ENCODE measurements at places on chromosomes 13 and 19.
A peak's percentile ranks its signal among the peaks of the same experiment; 100 is the strongest.

GRCh38 chr13:99055281-99055680 lies 77.4 kb upstream of the DOCK9 start:
- DNase-seq: no peak

DNA sequence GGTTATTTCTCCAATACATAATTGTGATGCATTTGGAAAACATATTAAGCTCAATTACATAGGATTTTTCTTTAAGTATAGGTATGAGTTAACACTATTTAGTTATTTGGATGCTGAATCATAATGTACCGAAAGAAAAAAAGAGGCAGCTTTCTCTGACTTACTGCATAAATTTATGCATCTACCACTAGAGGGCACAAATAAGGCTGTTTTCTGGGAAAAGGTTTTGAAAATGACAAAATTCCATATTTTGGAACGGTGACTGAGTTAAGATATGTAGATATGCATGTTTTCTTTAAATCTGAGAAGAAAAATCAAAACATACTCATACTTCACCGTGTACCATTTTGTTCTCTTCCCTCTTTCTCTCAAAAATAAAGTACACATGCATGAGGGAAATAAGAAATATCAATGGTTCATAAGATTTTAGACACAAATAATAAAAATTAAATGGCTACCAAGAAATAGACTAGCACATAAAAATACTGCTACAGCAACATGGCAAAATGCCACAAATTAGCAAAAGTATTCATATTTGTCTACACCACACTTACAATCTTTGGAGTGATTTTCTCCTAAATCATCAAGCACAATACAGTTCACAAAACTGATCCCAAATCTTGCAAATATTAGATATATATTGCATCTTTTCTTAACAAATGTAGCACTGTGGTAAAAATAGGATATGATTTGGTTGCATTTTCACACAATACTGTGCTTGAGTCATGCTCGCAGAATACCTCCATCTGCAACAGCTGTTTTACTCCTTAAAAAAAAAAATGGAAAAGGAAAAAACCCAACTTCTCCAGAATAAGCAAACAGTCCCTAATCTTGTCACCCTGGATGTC lies 260.0 kb downstream of the FGF14 start:
- DNase-seq: no peak

GRCh38 chr19:55681131-55682092 lies 6.4 kb downstream of the EPN1 start:
- DNase-seq: no peak

DNA sequence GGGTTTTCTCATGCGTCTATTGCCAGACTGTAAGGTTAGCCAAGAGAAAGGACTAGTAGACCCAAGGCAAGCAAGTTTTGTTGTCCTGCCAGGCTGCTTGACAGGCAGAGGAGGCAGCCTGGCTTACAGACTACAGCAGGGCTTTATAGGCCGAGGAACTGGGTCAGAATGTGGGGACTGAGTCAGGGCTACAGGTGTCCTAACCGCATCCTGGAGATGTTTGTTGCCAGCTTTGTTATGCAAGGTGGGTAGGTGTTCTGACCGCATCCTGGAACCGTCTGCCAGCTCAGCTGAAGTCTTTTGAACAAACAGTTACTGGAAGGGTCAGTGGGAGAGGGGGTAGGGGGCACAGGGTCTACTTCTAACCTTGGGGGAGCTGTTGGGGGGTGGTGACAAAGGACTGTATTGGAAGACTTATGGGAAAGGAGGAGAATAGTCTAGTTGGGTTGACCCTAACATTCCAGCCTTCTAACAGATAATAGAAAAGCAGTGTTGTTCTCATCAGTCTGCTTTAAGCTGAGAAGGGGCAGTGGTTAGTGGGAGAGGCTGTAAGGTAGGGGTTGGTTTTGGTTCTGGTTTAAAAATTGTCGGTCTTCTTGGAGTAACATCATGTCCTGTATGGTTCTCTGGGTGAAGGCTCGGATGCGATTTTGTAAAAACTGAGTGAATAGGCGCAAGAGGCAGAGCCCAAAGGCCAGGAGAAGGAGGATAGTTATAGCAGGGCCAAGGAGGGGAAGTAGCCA lies 913.8 kb upstream of the SLITRK5 start:
- no peak for DNase-seq

DNA sequence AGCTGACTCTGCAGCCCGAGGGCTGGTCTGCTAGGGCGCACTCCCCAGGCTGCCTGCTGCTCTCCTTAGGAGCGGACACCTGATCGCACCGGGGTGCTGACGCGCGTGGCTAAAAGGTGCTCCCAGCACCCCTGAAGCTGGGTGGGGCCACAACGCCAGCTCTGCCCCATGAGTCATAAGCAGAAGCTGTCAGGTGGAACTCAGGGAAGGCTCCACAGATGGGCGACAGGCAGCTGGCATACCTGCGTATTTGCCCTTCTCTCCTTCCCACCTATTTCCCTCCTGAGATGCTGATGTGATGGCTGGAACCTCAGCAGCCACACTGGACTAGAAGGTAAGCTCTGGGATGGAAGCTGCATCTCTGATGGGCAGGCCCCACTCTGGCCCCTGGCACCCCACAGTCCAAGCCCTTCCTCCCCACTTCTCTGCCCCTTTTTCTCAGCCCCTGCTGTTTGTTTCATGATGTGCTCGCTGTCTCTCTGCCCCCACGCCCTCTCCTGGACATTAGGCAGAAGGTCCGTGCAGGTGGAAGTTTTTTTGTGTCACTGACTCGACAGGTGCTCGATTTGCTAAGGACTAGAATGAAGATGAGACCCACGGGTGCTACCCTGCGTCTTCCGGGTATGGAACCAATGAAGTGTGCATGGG lies 30.3 kb upstream of the CACTIN start:
- DNase-seq: no peak

DNA sequence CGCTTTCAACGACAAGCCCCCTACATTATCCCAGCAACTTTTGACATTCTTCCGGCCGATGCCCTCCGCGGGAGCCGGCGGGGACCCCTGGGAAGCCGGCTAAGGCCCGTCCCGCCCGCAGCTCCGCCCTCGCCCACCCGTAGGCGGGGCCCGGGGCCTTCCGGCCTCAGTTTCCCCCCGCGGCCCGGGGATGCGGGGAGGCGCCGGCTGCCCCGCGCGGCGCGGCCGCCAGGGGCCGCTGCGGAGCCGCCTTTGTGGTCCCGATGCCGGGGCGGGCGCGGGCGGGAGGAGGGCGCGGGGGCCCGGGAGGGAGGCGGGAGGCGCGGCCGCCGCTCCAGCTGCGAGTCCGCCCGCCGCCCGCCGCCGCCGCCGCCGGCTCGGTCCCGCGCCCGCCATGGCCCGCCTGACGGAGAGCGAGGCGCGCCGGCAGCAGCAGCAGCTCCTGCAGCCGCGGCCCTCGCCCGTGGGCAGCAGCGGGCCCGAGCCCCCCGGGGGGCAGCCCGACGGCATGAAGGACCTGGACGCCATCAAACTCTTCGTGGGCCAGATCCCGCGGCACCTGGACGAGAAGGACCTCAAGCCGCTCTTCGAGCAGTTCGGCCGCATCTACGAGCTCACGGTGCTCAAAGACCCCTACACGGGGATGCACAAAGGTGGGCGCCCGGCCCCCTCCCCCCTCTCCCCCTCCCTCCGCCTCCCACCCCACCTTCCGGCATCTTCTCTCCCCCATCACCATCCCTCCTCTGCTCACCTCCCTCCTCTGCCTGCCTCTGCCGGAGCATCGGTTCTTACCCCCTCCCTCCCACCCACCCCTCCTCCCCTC lies at the start of gene CELF5:
Gene CELF5, plus strand, starts transcription at position 316 of the 823 bp plus-strand sequence. Its CDS starts 79 bp downstream, at position 395.
- DNase-seq: peak; percentile 73

DNA sequence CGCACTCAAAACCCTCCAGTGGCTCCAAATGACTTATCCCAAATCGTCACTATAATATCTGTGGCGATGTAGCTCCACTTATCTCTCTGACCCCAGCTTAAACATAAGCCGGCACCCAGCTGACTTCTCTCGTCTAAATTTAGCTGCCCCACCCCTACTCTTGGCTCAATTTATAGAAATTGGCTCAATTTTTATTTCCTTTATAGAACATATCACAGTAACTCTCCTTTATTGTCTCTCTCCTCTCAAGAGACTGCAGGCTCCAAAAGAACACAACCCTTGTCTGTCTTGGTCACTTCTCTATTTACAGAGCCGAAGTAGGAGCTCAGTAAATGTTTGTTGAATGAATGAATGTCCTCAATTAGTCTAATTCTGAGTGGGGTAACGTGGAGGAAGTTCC lies 805 bp downstream of the ZNF784 start:
- DNase-seq: no peak

DNA sequence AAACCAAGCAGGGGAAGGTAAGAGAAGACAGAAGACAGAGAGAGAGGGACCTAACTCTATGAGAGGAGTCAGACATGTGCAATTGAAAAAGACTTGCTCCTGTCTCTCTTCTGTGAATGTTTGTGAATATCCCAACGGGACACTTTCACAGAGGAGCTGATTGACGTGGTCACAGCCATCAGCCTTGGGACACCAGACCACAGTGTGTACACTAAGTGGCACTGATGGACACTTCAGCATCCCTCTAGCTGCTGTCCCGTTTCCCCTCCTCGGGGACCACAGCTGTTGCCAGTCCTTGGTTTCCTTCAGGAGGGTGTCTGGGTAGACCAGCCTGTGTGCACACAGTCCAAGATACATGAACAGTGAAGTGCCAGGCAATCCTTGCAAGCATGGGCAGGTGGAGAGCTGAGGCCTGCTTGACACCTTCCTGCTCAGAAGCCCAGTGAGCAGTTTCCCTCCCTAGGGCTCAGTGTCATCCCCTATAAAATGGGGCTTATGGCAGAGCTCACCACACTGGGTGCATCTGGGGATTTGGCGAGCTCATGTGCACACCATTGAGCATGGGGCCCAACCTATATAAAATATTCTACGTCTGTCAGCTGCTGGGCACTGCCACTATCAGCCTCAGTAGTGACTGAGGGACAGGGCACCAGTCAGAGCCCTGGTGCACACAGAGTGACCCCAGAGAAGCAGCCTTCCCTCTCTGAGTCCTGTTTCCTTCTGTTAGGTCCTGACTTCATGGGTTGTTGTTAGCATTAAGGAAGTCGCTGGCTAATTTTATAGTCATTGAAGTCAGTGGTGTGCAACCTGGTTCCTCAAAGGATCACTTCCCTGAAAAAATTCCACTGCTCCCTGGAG lies 4.3 kb upstream of the USF2 start:
- DNase-seq: peak; percentile 46

DNA sequence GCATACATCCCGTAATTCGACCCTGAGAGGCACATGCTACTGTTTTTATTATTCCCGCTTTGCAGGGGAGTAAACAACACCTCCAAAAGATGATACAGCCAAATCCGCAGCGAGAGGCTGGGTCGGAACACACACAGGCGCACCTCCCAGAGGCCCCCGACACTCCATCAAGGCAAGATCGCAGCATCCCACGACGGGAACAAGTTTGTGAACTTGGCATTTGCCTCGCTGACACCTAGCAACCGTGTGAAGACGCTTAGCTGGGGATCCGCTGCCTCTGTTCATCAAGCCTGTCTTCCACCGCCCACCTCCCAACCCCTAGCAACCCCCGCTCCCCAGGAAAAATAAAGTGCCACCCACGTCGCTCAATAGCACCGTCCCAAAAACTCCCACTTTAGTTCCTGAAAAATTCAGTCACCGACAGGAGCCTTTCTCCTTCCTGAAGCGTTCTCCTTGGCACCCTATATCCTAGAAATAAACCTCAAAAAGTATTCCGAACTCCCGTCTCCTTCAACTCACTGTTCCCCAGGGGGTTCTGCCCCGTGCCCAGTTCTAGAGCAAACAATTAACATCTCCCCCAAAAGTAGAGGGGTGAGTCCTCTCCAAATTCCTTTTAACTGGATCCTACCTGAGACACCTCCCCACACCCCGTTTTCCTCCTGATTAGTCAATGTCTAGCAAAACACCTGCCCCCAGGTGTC lies 1.7 kb downstream of the GNG7 start:
- no peak for DNase-seq

GRCh38 chr19:10135551-10136334 lies 16.0 kb upstream of the EIF3G start:
- peak; percentile 91 for DNase-seq

Data from upper lobe of right lung (tissue), 1 donor.